T1000 (cell line): ENCODE measurements at places on chromosomes 1 and 21.

GRCh38 chr1:246338546-246338945, 168.5 kb downstream of the SMYD3 start:
- no peak for DNase-seq

- DNase-seq, result no peak
Observed at GRCh38 chr1:64363616-64364015, 106.3 kb upstream of the CACHD1 start.

GRCh38 chr1:117171900-117172511, 38.7 kb downstream of the VTCN1 start:
- no peak for DNase-seq

DNA sequence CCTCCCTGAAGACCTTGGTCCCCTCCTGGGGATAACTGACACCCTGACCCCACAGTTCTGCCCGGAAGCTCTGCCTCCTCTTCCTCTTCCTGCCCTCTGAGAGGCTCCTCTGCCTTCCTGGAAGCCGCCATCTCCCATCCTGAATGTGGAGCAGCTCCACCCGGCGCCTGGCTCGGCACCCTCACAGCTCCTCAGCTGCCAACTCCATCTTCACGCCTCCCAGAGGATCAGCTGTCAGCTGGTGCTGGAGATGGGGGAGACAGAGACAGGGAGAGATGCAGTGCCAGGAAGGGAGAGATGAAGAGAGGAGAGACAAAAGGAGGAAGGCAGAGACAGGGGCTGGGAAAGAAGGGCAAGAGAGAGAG, 210.4 kb upstream of the CSF3R start:
- DNase-seq, result no peak

DNA sequence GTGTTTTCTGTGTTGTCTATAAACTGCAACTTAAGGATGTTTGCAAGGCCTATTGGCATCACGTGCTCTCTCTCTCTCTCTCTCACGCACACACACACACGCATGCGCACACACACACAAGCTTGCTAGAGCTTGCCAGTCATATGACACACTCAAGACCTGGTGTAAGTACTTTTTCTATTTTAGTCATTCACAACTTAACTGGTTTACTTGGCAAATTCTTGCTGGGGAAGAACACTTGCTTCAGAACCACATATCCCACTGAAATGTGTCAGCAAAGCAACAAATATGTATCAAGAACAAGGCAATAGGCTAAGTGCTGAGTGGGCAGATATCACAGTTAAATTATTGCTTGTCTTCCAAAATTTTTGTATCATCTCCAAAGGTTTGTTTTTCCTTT, 107.8 kb downstream of the DISC1 start:
- DNase-seq, result no peak

GRCh38 chr1:75257424-75257823, 123.2 kb downstream of the LHX8 start:
- no peak for DNase-seq

GRCh38 chr21:38980416-38981313, 174.9 kb downstream of the ETS2 start:
- DNase-seq, result no peak

DNA sequence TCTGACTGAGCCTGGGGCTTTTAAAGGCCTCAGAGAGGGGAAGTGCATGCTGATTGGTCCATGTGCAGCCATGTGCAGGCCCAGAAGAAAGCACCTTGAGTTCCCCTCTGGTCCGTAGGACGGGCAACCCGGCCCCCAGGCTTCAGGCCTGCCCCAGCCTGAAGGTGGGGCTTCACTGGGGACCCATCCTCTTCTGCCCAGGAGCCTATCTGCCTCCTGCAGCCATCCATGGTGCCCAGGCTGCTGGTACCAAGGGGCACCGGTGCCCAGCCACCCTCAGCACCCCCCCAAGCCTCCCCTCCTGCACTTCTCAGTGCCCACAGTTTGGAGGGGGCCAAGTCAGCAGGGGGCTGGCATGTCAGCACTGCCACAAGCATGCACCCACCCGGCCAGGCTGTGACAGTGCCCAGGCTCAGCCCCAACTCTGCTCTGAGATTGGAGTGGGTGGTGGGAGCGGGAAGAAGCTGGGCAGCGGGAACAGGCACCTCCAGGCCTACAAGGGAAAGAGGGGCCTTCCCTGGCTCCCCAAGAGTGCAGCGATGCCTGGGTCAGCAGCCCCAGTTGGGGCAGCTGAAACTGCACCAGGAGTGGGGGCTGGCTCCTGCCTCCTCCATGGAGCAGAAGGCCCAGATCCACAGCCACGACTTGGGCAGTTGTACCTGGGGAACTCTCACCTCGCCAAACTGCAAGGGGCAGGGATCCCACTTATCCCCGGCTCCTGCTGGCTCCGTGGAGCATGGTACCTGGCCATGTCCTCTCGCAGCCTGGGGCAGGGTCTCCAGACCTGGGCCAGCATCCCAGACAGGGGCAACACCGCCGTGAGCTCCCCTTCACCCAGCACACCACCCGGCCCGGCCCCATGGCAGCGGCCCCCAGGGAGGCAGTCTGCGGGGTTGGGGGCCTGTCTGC, 11.7 kb downstream of the COL6A2 start:
- no peak for DNase-seq
